ENCODE measurements at places on chromosomes 1 and 21.

DNA sequence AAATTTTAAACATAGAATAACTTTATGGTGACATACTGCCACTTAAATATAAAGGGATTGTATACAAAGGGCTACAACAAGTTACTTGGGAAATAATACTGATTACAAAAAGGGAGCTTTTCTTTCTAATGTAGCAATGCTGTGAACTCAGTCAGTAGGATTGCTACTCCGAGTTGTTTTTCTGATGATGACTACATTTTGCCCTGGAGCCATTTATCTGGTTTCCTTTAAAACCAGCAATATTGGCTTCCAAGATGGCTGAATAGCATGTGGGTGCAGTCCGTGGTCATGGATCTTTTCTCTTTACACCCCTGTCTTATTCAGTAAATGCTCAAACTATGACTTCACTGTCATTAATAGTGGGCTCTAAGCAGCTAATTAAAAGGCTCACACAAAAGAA lies 92.6 kb upstream of the NEK7 start:
- no peak for DNase-seq

DNA sequence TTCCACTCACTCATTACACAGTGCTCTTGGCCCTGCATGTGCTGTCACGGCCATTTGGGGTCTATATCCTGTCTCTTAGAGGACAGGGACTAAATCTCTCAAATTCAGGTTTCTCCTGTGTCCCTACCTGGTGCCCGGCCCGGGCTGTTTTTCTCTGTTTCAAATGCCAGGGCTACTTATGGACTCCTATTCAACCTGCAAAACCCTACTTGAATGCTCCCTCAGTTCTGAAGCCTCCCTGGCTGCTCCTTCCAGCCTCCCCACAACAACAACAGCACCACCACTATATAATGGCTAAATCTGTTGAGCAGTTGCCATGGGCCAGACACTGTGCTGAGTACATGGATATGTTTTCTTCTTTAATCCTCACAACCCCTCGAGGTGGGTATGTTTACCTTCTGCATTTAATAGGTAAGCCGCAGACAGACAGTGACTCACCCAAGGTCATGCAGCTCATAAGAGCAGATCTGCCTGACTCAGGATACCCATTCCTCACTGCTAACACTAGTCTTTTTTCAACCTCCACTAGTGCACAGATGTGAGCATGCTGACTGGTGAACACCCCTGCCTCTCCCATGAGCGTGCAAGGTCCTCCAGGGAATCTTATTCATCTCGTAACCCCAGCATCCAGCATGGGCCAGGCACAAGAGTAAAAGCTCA lies 29.9 kb downstream of the DHRS3 start:
- no peak for DNase-seq

DNA sequence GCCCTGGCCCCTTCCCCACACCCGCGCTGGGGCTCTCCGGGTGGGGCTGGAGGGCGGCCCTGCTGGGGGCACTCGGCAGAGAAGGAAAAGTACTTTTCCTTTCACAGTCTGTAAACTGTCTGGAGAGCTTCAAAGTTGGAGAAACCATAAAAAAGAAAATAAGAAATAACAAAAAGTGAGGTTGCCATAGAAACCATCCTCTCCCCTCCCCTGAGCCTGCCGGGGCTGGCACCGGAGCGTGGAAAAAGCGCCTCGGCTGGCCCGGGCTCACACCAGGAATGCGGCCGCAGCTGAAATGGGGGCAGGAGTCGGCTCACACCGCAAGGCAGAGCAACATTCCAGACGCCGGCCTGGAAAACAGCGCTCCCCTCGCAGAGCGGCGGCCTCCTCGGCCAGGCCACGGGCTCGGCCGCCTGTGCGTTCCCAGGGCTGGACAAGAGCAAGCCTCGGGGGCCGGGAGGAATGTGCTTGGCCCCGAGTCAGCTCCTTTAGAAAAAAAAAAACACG lies 69.2 kb downstream of the MORN1 start:
- no peak for DNase-seq

- no peak for DNase-seq
Measured at GRCh38 chr1:161427733-161428516, 60.2 kb upstream of the CFAP126 start.

DNA sequence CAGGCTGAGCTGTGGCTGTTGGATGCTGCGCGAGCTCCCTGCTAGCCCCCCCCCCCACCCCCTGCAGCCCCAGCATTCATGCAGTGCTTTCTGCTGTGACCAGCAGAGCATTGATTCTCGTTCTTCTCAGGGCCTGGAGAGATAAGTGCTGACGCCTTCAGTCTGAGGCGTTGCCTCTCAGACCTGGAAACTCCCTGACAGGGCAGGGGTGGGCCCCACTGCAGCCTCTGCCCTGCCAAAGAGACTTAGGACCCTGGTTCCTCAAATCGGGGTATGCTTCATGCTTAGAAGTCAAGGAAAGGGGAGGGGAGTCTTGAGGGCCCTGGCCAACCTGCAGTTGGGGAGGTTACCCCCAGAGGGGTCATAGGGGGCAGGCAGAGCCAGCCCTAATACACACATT lies 38.5 kb downstream of the PTPRF start:
- no peak for DNase-seq

DNA sequence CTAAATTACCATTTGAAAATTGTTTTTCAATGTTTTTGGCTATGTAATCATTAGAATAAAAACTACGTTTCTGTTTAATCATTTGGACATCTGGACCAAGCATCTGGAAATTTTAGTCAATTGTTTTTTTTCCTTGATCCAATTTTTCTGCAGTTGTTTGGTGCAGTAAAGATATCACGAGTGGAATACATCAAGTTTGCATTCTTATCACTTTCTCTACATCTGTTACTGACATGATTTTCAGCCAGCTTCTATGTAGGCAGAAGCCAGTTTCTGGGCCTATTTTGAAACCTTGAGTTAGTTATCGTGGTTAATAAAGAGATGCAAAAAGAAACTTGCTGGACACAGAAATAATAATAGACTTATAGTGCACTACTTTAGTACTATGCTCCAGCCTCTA lies 277.9 kb upstream of the ADAMTS5 start:
- DNase-seq: no peak

- no peak for DNase-seq
Measured at GRCh38 chr1:150302338-150302737, 8.7 kb downstream of the MRPS21 start.

DNA sequence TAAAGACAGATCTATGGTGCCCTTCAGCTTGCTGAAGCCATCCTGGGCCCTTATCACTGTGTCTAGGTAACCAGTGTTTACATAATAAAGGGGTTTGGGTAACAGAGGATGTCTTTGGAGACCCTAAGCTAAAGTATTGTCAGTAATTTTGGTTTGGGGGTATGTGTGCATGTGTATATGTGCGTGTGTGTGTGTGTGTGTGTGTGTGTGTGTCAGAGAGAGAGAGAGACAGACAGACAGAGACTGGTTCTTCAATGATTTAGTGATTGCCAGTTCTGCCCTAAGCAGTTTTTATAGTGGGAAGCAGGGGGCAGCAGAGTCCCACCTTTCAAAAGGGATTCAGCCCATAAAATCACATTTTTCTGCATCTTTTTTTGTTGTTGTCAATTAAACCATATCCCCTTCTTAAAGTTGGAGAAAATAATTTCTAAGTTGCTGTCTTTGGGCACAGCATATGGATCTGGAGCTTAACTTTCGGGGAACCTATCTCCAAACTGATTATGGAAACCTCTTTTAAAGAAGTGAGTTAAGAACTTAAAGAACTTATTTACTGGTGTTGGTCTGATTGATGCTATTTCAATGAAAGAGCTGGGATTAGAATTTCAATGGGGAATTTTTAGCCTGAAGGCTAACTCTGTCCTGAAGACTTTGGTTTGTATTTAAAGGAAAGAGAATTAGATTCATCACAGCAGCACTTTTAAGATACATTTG lies 51.1 kb downstream of the ZNF326 start:
- DNase-seq: no peak

DNA sequence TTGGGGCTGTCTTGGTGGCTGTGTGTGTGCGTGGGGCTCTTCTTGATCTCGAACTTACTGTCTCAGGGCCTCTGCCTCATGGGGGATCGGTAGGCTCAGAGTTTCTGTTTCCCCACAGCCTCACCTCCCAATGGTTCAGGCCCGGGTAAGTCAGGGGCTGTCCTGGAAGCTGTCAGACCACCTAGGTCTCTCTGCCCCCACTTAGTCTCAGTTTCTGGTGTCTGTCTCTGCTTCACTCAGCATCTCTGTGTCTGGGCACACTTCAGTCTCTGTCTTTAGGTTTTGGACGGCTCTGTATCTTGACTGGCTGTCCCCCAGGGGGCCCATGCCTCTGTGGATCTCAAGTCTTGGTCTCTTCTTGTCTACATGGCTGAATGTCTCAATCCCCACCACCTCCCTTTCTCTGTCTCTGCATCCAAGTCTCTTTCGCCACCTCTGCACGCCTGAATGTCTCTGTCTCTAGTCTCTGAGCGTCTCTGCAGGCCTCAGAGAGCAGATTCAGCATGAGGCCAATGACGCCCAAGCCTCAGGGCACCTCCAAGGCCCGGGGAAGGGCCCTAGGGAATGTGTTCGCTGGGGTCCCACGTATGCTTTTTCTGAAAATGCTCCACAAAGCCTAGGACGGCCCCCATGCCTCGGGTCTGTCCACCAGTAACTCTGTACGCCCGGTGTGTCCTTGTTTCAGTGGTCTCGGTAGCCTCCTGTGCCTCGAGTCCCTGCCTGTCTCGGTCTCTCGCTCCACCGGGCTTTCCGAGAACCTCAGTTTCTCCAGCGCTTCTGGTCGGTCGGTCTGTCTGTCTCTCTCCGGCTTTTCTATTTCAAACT lies 818 bp downstream of the FHL3 start:
- no peak for DNase-seq

- no peak for DNase-seq
Measured at GRCh38 chr21:25938658-25939395, 204.1 kb downstream of the GABPA start.

- DNase-seq: no peak
Measured at GRCh38 chr1:80349218-80349617, 1342.7 kb upstream of the ADGRL4 start.

All from activated naive CD8-positive, alpha-beta T cell treated with anti-CD3 and anti-CD28 coated beads, Interleukin-2, amount 50 U/mL, for 16 hours (primary cell).